ENCODE measurements at places on chromosomes 16 and 17. TPM values are rescaled to one million over a fixed set of nuclear protein-coding genes. Genes with fewer than 3 reads are reported as not detected.

DNA sequence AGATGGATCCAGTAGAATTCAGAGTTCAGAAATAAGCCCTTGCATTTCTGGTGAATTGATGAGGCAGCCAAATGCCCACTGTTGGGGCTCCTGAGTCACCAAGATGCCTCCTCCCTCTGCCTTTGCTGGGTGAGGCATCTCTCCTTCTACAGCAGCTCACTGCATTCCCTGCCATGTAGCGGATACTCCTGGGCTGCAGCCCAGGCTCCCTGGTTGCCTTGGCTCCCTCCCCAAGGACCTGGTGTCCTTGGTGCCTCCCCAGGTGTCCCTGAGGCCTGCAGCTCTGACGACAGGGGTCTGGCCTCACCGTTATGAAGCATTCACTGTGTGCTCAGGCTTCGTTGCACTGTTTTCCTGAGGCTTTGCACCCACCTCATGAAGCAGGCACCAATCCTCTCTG lies 7.7 kb downstream of the RAP1GAP2 start:
- DNase-seq = no peak

DNA sequence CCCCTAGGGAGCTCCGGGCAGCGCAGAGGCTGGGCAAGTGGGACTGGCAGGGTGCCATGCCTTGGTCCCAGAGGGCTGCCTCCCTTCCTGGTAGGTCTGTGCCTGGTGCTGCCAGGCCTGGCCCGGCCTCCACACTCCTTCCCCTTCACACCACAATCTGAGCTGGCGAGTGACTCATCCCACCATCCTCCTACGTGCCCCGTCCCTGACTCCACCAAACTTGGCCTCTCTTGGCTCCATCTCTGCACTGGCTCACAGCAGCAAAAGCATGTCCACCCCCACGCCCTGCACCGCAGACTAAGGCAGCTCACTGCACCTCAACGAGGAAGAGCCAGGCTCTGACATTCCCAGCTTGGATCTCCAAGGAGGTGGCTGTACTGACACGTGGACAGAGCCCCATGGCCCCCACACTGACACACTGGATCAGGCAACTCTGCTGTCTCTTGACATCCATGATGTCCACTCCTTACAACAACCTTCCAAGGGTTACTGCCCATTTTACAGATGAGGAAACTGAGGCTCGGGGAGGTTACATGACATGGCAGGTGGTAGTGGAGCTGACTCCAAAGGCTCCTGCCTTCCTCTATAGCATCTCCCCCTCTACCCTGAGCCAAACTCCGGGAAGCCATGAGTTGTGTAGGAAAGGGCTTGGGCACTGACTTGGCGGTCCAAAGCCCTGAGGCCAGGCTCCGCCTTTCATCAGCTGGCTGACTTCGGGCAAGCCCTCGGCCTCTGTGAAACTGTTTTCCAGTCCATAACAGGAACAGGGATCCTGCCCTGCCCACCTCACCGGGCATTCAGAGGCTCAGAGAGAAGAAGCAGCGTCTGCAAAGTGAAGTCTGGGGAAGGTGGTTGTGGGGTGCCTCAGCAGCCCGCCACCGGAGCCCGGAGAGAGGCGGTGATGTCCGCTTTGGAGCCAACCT lies 20.1 kb upstream of the KRT19 start:
- DNase-seq = no peak

Gene SEZ6L2
- total RNA-seq = not detected

DNA sequence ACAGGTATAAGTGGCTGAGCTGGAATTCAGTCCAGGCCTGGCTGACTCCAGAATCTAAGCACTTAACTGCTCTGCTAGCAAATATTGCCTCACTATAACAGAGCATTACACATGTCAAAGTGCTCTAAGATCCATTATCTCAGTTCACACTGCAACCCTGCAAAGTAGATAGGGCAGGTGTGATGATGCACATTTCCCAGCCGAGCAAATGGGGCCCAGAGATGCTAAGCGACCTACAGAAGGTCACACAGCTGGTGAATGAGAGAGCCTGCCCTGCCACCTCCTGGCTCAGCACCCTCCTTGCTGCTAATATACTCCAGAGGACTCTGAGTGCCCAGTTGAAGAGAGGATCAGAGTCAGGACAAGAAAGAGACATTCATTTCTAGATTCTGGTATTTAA lies 73.6 kb upstream of the CCL1 start:
- DNase-seq = no peak

Gene NUTF2
- total RNA-seq = 48.5 TPM

DNA sequence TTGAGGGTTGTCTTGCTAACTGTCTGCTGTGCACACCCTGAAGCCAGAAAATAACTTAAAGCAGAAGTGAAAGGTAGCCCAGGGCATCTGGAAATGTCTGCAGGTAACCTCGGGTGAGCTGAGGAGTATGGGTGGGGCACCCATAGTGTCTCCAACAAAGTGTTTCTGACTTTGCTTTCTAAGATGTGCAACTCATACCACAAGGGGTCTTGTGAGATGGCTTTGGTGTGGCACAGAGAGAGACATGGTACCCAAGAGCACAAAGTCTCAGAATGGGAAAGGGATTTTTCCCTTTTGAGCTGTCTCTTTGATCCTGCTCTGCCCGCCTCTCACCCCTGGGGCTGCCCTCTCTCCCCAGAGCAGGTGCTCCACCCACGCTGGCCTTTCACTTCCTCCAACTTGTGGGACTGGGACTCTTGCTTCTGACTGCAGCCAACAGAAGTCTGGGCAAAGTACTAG lies 6.9 kb downstream of the CHD9 start:
- DNase-seq = peak; percentile 51

- no peak for DNase-seq
Observed at GRCh38 chr17:43645765-43646481, 15.8 kb downstream of the MEOX1 start.

DNA sequence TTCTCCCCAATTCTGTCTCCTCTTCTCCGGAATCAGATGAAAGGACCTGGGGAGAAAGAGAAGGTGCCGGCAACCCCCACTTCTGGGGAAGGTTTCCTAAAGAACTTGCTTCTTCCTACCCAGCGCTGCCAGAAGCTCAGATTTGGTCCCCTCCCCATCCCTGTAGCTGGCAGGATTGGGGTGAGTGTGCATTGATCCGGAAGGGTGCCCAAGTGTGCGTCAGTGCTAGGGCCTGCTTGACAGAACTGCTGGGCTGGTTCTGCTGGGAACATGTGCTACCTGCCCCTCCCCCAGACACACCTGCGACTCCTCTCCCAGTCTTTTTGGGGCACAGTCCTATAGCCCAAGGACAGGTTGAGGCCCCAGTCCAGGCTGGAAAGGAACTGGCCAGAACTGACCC lies 3.3 kb downstream of the ARL4D start:
- no peak for DNase-seq

DNA sequence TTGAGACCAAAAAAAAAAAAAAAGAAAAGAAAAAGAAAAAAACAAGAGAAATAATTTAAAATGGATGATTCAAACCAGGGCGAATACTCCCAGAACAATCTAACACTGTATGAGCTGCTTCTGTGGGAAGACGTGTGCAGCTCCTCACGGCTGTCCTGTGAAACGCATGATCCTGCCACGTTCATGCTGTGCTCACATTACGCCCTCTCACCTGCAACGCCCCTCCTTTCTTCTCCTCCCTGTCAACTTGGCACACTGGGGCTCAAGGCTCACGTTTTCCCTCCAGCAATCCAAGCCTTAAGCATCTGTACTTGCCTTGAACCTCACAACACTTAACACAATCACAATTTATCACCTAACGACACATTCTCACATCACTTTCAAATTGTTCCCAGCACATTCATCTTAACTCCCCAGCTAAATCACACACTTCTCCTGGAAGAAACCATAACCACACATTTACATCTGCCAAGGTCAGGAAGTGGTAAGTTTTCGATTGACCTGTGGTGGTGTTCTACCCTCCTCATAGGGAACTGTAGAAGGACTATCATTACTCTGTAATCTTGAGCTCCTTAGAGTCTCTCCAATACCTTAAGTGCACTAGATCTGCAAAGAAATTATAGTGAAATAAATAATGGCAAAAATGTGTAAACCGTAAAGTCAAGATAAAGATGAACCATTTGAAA lies 29.1 kb downstream of the MBTPS1 start:
- no peak for DNase-seq

Gene EFCAB13
- total RNA-seq = 5.7 TPM

DNA sequence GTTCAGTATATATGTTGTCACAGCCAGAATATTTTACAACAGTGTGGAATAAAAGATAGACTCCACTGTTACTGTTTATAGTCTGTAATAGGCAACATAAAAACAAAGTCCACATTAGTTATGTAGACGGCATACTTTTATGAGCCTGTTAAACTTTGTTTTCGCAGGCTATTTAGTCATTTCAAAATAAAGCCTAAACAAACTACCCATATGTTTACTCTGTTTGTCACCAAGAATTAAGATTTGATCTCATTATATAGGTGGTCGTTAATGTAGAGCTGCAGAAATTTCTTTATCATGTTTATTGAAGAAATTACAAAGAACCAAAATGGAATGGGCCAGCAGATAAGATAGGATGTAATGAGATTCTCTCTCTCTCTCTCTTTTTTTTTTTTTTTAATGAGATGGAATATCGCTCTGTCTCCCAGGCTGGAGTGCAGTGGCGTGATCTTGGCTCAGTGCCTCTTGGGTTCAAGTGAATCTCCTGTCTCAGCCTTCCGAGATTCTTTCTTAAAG lies 943.8 kb upstream of the SOX9 start:
- DNase-seq = no peak

Gene BAIAP3
- total RNA-seq = 3.1 TPM

GRCh38 chr17:59400858-59401257 lies 69.4 kb downstream of the YPEL2 start:
- DNase-seq = no peak

Gene NOG
- 4.8 TPM for total RNA-seq

Gene PHAF1
- 19.2 TPM for total RNA-seq

DNA sequence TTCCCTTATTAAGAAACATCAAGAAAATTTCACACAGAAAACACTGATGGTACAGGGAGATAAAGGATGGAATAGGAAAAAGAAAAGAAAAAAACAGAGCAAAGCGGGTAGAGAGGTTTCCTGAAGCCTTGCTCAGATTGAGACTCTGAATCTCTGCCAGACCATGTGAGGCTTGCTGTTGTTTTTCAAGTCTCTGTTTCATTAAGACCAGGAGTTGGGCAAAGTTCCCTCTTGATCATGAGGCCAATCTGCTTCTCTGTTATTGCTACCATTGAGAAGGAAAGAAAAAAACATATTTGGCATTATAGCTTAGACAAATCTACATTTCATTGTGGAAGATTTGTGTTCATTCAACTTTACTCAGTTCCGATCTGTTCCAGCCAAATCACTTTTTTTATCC lies 201.6 kb upstream of the SOX9 start:
- no peak for DNase-seq

DNA sequence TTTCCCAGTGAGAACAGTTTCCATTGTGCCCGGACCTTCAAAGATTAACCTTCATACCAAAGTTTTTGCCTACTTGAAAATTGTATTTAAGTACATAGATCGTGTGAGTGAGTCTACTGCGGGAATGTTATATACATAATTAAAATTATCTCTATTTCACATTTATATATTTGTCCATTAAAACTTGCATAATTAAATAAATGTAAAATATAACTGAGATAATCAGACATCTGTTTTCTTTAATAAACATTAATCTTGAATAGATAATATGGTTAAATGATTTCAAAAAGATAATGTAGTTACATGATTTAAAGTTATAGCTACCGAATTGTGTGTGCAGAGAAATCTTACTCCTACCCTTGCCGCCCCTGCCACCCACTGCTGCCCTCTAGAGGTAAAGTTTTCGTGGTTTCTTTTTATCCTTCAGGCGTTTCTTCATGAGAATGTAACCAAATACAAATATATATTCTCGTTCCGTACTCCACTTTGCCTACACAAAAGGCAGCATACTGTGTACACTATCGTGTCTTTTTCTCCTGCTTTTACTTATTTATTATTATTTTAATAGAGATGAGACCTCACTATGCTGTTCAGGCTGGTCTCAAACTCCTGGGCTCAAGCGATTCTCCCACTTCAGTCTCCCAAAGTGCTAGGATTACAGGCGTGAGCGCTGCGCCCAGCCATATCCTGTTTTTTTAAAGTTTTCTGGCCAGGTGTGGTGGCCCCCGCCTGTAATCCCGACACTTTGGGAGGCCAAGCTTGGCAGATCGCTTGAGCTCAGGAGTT lies 35.6 kb downstream of the RPA1 start:
- DNase-seq = peak; percentile 77

- DNase-seq = no peak
Observed at GRCh38 chr16:81489547-81490267, 45.1 kb downstream of the CMIP start.

DNA sequence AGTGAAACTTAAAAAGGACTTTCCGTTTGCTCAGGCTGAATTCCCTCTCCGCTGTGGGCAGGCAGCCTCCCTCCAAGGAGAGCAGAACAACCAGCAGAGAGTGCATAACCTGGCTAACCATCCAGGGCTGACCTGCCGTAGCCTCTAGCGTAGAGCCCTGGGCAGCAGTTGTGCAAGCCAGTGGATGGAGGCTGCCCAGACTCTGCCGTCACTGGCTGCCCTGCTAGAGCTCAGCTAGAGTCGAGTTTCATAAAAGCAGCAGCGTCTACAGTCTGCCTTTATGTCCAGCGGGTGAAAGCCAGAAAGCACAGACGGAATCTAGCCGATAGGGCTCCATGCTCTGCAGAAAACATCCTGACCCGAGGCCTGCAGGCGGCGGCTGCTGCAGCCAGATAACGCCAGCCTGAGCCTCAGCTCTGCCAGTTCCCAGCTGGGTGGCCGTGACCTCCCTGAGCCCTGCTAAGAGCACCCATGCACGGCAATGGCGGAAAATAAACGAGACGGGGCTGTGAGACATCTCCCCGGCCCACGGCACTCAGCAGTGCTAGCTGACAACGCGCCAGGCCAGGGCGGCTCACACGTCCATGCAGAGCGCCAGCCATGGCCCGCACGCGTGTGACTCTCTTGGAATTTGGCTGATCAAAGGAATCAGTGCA lies 231.3 kb downstream of the ENGASE start:
- DNase-seq = no peak

Gene MPP2
- total RNA-seq = 1.6 TPM

GRCh38 chr16:1984347-1985225 lies 593 bp downstream of the GFER start:
- DNase-seq = no peak

- DNase-seq = no peak
Observed at GRCh38 chr16:79949417-79949816, 348.9 kb upstream of the MAF start.

Gene QPRT
- total RNA-seq = 2.4 TPM

Gene KRT23
- total RNA-seq = not detected

DNA sequence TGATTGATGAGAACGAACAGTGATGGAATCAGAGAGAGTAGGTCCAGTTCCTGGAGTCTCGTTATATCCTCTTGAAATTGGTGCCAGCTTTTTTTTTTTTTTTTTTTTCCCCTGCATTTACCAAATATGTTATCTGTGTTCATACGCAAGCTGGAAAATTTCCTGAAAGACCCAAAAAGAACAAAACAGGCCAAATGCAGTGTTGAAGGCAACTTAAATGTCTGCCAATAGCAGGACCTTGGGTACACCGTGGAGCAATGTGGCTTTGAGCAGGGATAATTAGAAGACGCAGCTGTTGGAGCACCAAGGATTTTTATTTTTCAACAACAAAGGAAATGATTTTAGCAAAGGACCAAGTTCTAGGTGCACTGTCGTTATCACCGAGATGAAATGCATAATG lies 105.0 kb downstream of the ABCC6 start:
- DNase-seq = no peak

Gene SPNS2
- 0.94 TPM for total RNA-seq

All from CD4-positive, CD25-positive, alpha-beta regulatory T cell (primary cell).